ENCODE measurements at places on chromosomes 2 and 18.
A peak's percentile ranks its signal among the peaks of the same experiment; 100 is the strongest.

- DNase-seq = no peak
These were observed 77.4 kb upstream of the ZCCHC2 start for GRCh38 chr18:62445386-62445917.

GRCh38 chr18:13280070-13280795, 61.7 kb downstream of the LDLRAD4 start:
- no peak for DNase-seq

DNA sequence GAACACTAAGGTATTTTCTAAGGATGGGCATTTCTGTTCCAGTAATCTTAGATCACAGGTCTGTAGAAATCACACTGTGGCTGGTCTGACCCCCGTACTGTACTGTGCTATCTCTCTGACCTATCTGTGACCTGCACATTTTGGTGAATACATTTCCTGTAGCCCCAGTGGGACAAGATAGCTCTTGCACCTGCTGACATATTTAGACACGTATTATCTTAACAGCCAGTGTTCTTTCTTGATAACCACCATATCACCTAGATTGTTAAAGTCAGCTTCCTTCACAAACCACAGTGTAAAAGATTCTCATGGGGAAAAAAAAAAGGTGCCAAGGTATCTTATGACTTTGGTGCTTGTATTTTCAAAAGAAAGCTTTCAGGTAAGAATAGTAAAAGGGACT, 39.8 kb upstream of the TMEM247 start:
- DNase-seq = no peak

DNA sequence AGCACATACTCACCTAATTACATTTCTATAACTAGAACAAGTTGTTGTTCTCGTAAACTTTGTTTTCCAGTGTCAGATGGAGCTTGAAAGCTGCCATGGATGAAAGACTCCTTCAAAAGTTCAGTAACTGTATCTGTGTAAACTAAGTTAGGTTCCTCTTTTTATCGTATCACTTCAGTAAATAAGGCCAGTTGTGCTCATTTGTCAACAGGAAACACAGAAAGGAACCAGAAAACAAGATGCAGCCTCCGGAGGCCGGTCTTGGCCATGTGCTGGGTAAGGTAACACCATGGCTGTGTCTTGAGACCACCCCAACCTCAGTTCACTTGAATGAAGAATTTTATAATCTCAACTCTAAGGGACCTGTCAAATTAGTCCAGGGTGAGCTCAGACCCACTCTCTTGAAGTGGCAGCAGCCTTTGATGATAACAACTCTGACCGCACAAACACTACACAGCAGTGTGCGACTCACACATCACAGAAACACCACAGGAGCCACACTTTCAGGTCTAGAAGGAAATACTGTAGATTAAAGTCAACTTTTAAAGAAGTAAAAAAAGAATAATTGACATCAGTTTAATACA, 213.8 kb downstream of the AFF3 start:
- DNase-seq = no peak

DNA sequence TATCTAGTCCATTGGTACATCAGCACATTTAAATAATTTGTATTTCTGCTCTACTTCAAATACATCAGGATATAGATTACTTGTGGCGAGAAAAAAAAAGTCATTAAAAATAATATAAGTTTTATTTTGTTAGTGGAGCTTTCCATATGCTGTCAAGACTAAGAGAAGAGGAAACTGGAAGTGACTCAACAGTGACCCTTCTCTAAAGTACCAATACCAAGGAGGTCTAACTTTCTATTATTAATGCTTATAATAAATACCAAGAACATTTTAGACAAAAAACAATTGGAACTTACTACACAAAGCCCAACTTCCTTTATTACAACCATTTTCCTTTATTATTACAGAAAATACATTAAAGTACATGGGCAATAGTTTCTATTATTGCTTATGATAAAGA, 39.8 kb downstream of the TTR start:
- DNase-seq = no peak

- no peak for DNase-seq
These were observed 126.7 kb upstream of the ARL4C start for GRCh38 chr2:234623521-234623991.

- no peak for DNase-seq
These were observed 51.4 kb downstream of the LBH start for GRCh38 chr2:30282721-30283120.

DNA sequence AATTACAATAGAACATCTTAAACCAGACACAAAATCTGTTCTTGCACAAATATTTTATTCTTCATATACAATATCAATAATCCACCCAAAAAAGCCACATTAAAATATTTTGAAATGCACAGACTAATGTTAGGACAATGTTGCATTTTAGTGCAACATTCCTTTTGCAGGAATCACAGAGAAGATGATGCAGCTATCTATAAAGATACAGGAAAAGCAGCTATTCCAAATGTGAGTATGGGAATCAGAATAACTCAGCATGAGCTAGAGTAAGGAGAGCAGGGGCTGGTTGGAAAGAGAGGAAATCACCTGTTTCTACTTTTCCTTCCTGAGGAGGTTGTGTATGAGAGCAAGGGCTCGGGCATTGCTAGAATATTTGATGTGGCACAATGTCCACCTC, 4.8 kb downstream of the C2orf66 start:
- DNase-seq = no peak

DNA sequence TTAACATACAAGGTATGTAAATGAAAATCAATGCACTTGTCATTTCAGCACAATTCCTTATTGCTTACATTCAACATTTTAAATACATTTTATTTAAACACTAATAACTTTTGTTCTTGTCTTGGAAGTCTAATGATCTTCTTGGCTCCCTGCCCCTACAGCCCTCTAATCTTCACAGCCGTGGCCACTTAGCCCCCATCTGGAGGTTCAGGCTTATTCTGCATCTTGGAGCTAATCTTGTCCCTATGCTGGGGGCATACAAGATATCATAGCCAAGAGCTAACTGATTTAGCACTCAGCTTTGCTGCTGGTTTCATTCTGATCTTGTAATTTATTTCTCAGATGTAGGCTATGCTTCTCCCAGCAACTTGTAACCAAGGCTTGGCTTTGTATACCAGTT, 140.8 kb downstream of the TMEFF2 start:
- DNase-seq = no peak

- DNase-seq = no peak
These were observed at the start of gene OTOF for GRCh38 chr2:26477911-26478253. Gene OTOF, minus strand, starts transcription at chr2:26478124.

- DNase-seq = no peak
These were observed 237.5 kb downstream of the LDLRAD4 start for GRCh38 chr18:13455960-13456481.

DNA sequence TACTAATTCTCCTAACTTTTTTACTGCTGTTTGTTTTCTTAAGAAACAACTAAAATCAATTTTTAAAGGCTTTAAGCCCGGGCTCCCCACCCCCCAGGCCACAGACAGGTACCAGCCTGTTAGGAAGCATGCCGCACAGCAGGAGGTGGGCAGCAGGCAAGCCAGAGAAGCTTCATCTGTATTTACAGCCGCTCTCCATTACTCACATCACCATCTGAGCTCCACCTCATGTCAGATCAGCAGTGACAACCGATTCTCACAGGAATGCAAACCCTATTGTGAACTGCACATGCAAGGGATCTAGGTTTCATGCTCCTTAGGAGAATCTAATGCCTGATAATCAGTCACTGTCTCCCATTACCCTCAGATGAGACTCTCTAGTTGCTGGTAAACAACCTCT, 517.0 kb downstream of the NRXN1 start:
- no peak for DNase-seq

GRCh38 chr18:2410688-2411087, 160.6 kb downstream of the METTL4 start:
- no peak for DNase-seq

DNA sequence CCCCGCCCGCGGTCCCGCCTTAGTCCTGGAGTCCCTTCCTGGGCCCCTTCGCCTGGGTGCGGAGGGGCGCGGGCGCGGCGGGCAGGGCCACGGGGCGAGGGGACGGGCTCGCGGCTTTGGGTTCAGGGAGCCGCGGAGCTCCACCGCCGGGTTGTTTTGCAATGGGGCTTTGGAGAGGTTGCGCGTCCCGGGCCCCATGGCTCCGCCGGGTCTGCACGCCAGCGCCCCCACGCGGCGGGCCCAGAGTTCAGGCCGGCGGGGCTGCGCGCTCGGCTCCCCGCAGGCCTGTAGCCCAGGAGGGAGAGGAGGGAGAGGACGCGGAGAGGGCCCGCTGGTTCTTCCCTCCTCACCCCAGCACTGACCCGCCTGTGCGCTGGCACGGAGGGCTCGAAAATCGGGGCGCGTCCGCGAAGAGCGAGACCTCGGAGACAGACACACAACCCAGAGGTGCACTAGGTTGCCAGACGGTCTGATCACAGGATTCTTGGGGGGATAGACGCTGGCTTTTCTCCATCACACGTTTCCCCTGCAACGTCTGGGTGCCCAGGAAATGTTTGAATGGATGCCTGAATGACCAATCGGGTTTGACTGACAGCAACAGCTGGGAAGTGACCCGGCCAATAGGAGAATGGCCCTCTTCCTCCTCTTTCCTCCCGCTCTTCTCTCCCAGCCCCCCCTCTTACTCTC, 4.9 kb upstream of the SIX2 start:
- no peak for DNase-seq

GRCh38 chr2:48423376-48423775, 106.6 kb upstream of the STON1 start:
- DNase-seq = peak; percentile 16

DNA sequence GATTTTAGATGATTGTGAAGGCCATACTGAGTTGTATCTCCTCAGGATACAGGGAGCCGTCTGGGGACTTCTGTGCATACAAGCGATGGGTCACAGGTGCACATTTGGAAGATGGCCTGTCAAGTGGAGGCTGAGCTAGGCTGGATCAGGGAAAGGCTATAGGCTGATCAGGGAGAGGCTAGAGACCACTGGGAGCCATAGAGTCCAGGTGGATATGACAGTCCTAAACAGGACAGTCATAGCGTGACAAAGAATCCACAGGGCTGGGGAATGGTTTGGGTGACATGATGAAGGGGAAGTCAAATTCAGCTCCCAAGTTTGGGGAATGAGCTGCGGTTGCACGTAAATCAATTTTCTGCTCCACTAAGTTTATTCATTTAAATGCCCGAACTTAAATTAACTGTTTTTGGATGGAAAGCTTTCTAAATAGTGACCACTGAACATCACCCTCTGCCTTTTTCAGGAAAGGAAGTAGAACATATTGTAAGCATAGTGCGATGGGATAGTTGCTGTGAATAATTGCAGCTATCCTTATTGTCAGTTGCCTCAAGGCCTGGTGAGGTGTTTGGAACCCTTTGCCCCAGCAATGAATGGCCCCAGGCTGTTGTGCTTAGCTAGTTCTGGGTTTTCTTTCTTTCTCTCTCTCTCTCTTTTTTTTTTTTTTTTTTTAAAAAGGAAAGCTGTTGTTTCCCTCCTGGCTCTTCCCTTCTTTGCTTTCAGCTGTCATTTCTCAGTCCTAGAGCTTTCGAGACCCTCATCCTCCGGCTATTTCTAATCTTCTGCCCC, 50.5 kb downstream of the KLHL29 start:
- DNase-seq = no peak

DNA sequence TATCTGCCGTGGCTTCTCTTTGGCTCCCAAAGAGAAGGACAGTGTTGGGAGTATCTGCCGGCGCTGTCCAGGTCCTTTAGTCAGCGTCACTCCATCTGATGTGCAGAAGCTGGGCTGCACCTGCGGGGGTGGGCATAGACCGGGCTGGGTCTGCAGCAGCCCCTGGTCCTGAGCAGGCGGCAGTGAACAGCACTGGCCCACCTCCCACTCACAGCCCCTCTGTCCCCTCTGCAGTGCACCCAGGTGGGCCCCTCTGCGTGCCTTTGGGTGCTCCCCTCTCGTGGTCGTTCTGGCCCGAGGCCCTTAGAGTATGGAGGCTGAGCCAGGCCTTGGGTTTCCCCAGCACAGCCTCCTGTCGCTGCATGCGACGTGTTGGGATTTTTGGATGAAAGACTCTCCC, 95.7 kb downstream of the USP40 start:
- no peak for DNase-seq

DNA sequence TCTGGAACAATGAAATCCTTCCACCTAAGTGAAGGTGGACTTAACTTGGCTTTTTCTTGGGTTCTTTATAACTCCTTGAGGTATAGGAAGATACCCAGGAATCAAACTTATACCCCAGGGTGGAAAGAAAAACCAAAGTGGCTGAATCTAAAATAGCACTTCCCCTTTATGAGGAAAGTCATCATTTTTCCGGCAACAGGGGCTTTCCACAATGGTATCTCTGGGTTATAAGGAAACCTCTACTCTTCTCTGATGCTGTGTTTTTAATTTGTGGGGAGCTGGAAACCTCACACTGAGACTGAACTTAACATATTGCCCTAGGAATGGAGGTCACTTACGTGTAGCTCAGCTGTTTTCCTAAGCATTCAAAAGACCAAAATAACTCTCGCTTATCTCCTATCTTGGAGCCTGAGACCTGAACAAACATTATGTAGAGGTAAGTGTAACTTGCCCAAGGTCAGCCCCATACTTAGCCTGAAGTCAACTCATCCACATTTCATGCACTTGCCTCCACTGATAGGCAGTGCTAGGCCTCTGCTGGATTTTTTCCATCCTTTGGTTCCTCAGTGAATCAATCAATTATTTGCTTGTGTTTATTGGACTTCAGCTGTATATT, 117.9 kb downstream of the SETBP1 start:
- DNase-seq = no peak

- no peak for DNase-seq
These were observed 312.5 kb upstream of the CHAC2 start for GRCh38 chr2:53455094-53455493.

DNA sequence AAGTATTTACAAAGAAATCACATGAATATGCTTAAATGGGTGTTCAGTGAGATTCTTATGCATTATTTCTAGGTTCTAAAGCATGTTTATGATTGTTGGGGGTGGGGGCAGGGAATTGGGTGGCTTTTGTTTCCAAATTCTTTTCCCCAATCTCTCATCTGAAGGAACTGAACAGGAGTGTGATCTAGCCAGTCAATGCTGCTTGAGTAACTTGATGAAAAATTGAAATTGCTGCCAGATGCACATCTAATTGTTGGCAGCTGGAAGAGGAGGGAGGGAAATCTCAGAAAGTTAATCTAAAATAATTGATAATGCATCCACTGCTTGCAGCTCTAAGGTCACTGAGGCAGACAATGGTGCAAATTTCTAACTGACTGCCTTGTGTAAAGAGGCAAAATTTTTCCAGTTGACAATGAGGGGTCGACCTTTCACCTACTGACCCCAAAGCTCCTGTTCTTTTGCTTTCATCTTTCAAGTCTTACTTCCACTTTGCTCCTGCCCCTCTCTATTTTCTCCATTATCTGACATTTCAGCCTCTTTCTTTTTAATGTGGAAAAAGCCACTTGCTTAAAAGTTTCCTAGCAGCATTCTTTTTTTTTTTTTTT, 53.3 kb downstream of the IRS1 start:
- DNase-seq = no peak

- no peak for DNase-seq
These were observed 52.1 kb downstream of the ABCG8 start for GRCh38 chr2:43890855-43891254.
